Fibroblast of lung (primary cell): ENCODE measurements at places on chromosomes 1 and 21. TPM values are rescaled to one million over a fixed set of nuclear protein-coding genes. Genes with fewer than 3 reads are reported as not detected.

Gene EIF2D
- 50.1 and 53.0 TPM in 2 replicates for total RNA-seq

Gene BGLAP
- total RNA-seq, result 0.26 and 0.50 TPM in 2 replicates

Gene RUNX3
- 0.26 and 0.66 TPM in 2 replicates for total RNA-seq

Gene TRNP1
- total RNA-seq, result 10.8 and 16.2 TPM in 2 replicates

Gene DNMT3L
- total RNA-seq, result not detected in 2 replicates
